Activated B cell treated with CpG ODN at 0.5 μM for 24 hours (primary cell): ENCODE measurements at places on chromosomes 12 and 14. TPM values are rescaled to one million over a fixed set of nuclear protein-coding genes. Genes with fewer than 3 reads are reported as not detected.

GRCh38 chr12:58655375-58655774, 264.9 kb downstream of the LRIG3 start:
- H3K4me3 ChIP-seq = no peak overlapping the region
- no peaks in the 10 kb centered on the region for H3K4me1 ChIP-seq
- no peak for DNase-seq
- H3K27ac ChIP-seq = no peak overlapping the region
- H3K36me3 ChIP-seq = no peaks in the 10 kb centered on the region

- H3K27me3 ChIP-seq = peaks cover 5% of the 10 kb centered on the region
- no peaks in the 10 kb centered on the region for H3K36me3 ChIP-seq
- no peaks in the 10 kb centered on the region for H3K4me1 ChIP-seq
- H3K4me3 ChIP-seq = no peak overlapping the region
Measured at GRCh38 chr12:98222135-98222534, 293.3 kb upstream of the TMPO start.

DNA sequence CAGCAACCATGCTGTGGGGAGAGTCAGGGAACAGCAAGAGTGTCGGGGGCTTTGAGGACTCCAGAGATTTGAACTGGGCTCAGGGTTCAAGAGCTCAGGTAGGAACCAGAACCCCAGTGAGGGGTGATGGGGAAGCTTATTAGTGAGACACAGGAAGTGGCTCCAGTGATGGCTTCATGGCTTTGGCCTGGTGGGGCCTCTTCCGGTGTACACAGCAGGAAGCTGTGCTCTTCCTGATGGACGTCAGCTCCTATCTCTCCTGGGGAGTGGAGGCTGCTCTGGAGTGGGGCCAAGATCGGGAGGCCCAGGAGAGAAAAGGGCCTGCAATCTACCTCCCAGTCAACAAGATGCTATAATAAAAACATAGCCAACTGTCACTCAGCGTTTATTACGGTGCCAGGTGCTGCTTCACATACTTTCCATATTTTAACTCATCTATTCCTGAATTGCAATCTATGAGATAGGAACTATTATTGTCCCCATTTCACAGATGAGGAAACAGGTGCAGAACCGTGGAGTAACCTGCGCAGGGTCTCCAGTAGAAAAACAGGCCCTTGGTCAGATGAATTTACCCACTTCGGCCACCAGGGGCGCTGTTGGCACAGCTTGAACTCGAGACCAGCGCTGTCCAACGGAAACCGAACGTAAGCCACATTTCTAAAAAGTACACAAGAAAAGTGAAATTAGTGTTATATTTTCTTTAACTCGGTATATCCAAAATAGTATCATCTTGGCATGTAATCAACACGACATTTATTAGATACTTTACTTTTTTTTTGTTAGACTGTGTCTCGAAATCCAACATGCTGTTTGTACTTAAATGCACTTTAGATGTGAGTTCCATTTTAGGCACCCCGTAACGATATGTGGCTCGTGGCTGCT, 63.6 kb upstream of the DLK1 start:
- H3K27me3 ChIP-seq = peaks cover 3% of the 10 kb centered on the region
- DNase-seq = peak; percentile 22
- H3K4me1 ChIP-seq = no peaks in the 10 kb centered on the region
- no peak overlapping the region for H3K27ac ChIP-seq

GRCh38 chr14:75566321-75566720, 12.1 kb upstream of the FLVCR2 start:
- H3K27ac ChIP-seq = no peak overlapping the region
- no peak overlapping the region for H3K4me3 ChIP-seq
- H3K4me1 ChIP-seq = peaks cover 17% of the 10 kb centered on the region
- no peaks in the 10 kb centered on the region for H3K36me3 ChIP-seq
- DNase-seq = no peak

DNA sequence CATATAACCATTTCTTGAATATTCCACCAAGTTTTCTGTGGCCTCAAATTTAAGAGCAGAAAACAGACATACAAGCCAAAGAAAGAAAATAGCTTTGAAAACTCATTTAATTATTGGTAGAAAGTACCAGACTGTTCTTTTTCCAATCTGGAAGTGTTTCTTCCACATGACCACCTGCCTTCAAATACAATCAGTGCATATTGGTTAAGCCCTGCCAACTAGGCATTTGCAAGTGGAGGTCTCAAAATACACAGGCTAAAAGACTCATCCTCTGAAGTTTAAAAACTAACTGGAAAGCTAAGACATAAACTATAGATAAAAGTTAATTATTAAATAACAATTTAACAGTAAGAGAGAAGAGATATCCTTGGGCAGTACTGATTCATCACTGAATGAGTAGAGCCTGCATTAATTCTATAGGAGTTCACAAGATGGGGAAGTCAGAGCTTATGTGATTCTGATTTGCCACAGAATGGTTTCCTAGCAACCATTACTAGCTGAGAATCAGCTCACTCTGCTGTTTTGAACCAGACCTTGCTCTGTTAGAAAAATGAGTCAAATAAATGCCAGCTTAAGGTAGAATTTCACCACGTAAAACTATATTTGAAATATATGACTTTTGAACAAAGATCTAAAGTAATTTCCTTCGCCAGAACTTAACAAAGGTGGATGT, 433.8 kb downstream of the FUT8 start:
- no peak for DNase-seq
- no peak overlapping the region for H3K4me3 ChIP-seq
- H3K36me3 ChIP-seq = no peaks in the 10 kb centered on the region
- peaks cover 2% of the 10 kb centered on the region for H3K27me3 ChIP-seq

DNA sequence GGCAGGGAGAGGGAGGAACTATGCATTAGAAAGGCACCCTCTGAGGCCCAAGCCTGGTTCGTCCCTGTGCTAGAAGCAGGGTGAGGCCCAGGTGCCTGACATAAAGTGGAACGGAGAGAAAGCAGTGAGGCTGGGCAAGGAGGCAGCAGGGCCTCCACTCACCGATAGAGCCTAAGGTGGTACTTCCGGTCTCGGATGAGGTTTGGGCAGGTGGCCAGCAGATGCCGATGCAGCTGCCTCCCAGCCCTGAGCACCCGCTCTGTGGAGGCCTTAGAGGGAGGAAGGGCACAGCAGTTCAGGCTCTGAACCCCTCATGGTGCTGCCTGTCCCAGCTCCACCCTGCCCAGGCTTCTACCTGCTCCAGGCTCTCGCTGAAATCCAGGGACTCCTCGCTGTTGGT, 7.1 kb downstream of the RAPGEF3 start:
- no peak for DNase-seq
- H3K4me1 ChIP-seq = peaks cover 62% of the 10 kb centered on the region
- no peak overlapping the region for H3K4me3 ChIP-seq
- H3K36me3 ChIP-seq = no peaks in the 10 kb centered on the region
- H3K27me3 ChIP-seq = no peaks in the 10 kb centered on the region
- no peak overlapping the region for H3K27ac ChIP-seq

- no peaks in the 10 kb centered on the region for H3K27me3 ChIP-seq
- H3K36me3 ChIP-seq = peaks cover 32% of the 10 kb centered on the region
- no peak for DNase-seq
- peak overlapping the region; percentile 56 for H3K27ac ChIP-seq
Measured at GRCh38 chr14:100332797-100333196, 9.7 kb downstream of the SLC25A47 start.

GRCh38 chr12:77553976-77554619, 276.6 kb upstream of the NAV3 start:
- no peak overlapping the region for H3K4me3 ChIP-seq
- H3K27me3 ChIP-seq = no peaks in the 10 kb centered on the region
- no peaks in the 10 kb centered on the region for H3K36me3 ChIP-seq
- H3K27ac ChIP-seq = no peak overlapping the region

DNA sequence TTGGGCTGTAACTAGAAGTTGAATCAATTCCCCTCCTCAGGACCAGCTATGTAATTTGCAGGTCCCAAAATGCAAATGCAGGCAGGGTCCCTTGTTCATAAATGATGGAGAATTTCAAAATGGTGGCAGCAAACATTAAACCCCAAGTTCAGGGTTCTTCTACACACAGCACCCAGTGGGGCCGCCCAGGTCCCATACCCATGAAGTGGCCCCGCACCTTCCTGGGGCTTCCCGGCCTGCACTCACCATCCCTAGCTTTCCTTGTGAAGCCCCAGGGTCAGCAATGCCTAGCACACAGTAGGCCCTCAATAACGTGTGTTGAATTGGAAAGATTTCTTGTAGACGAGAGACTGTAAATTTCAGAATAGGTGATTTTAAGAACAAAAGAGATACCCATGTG, 76.0 kb downstream of the NTF3 start:
- no peak overlapping the region for H3K27ac ChIP-seq
- peaks cover 11% of the 10 kb centered on the region for H3K27me3 ChIP-seq
- no peak overlapping the region for H3K4me3 ChIP-seq
- DNase-seq = no peak
- H3K36me3 ChIP-seq = no peaks in the 10 kb centered on the region

- no peak overlapping the region for H3K27ac ChIP-seq
- no peaks in the 10 kb centered on the region for H3K36me3 ChIP-seq
- H3K4me1 ChIP-seq = no peaks in the 10 kb centered on the region
- no peak for DNase-seq
Measured at GRCh38 chr14:94922595-94923239, 152.8 kb upstream of the GSC start.

- H3K4me1 ChIP-seq = peaks cover 63% of the 10 kb centered on the region
- peak overlapping the region; percentile 66 for H3K4me3 ChIP-seq
- H3K27ac ChIP-seq = peak overlapping the region; percentile 59
- DNase-seq = no peak
- H3K36me3 ChIP-seq = no peaks in the 10 kb centered on the region
- no peaks in the 10 kb centered on the region for H3K27me3 ChIP-seq
Measured at GRCh38 chr12:54412786-54413185, 6.3 kb downstream of the ITGA5 start.

DNA sequence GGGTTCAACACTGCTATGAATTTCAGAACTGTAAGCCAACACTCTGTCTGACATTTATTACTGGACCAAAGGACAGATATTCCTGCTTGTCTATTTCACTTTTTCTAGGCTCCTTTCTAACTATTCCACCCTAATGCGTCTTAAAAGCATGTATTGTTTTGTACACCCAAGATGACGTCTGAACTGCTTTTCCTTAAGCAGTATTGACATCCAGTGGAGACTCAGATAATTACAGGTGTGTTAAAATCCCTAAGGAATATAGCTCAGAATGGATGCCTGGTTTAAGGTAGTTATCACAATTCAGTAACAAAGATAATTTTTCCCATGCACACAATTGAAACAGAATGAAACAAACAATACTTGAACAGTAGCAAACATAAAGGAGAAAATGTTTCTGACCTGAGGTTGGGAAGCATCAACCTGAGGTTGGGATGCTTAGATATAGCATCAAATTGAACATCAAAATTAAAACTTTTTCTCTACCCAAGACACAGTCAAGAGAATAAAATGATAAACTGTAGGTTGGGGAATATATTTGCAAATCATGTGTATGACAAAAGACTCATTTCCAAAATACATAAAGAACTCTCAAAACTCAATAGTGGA, 93.7 kb upstream of the PTPRR start:
- H3K36me3 ChIP-seq = no peaks in the 10 kb centered on the region
- no peak for DNase-seq
- no peaks in the 10 kb centered on the region for H3K27me3 ChIP-seq
- H3K27ac ChIP-seq = no peak overlapping the region
- H3K4me3 ChIP-seq = no peak overlapping the region
- H3K4me1 ChIP-seq = no peaks in the 10 kb centered on the region

- no peak overlapping the region for H3K27ac ChIP-seq
- DNase-seq = no peak
- H3K36me3 ChIP-seq = no peaks in the 10 kb centered on the region
- H3K4me3 ChIP-seq = no peak overlapping the region
Measured at GRCh38 chr14:44029933-44030332, 477.1 kb downstream of the FSCB start.

DNA sequence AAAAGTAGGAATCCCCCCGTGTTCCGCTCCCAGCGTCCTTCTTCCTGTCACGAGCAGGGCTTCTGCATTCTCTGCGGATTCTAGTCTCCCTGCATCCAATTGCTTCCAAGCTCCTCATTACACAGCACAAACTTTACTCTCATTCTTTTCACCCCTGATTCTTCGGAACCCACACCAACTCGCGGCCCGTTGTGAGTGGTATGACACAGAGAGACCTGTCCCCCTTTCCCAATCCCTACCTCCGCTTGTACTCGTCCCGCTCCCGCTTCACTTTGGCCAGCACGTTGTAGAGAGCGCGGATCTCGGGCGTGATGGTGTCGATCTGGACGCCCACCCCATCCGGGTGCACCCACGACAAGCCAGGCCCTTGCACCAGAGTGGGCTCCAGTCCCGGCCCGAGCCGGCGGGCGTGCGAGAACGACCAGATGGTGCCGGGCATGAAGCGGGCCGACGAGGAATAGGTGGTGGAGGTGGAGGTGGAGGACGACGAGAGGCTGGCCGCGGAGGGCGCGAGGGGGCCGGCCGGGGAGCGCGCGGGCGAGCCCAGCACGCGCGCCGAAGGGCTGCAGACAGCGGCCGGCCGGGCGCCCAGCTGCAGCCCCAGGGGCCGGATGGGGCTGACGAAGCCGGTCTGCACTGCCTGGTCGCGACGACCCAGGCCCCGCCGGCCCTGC, 687 bp downstream of the IFFO1 start:
- peak overlapping the region; percentile 93 for H3K4me3 ChIP-seq
- H3K27ac ChIP-seq = peak overlapping the region; percentile 70
- no peaks in the 10 kb centered on the region for H3K27me3 ChIP-seq

- H3K36me3 ChIP-seq = no peaks in the 10 kb centered on the region
- H3K4me1 ChIP-seq = peaks cover 4% of the 10 kb centered on the region
- no peak overlapping the region for H3K27ac ChIP-seq
- H3K4me3 ChIP-seq = no peak overlapping the region
Measured at GRCh38 chr12:2338991-2339431, 286.2 kb downstream of the CACNA1C start.

- H3K36me3 ChIP-seq = no peaks in the 10 kb centered on the region
- H3K27ac ChIP-seq = no peak overlapping the region
- no peaks in the 10 kb centered on the region for H3K4me1 ChIP-seq
- H3K27me3 ChIP-seq = no peaks in the 10 kb centered on the region
- no peak overlapping the region for H3K4me3 ChIP-seq
Measured at GRCh38 chr12:87290505-87290904, 738.7 kb downstream of the C12orf50 start.

DNA sequence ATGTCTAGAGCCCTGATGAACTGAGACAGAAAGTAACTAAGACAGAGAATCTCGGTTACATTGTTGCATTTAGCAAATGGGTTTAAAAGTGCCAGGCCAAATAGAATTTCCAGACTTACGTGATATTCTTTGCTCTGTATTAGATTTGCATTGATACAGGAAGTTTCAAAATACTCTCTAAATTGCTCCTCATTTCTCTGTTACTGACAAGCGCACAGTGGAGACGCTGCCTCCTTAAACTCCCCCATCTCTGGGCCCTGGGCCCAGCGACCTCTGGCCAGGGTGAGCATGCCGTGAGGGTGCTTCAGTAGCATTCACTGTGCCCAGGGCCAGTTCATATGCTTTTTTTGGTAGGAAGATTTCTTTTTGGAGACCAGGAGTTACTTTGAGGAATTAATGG, 22.9 kb upstream of the EVL start:
- DNase-seq = no peak
- no peaks in the 10 kb centered on the region for H3K27me3 ChIP-seq
- H3K4me3 ChIP-seq = no peak overlapping the region
- H3K27ac ChIP-seq = no peak overlapping the region

GRCh38 chr12:13173012-13173932, 23.3 kb upstream of the EMP1 start:
- no peaks in the 10 kb centered on the region for H3K36me3 ChIP-seq

Gene KHNYN
- 121 and 130 TPM in 2 replicates for total RNA-seq

Gene FAM186B
- 0.93 and 1.5 TPM in 2 replicates for total RNA-seq

Gene SLC24A4
- total RNA-seq = 0.05 and 0.09 TPM in 2 replicates

Gene YBX3
- total RNA-seq = 50.3 and 58.8 TPM in 2 replicates

Gene HOXC12
- not detected in 2 replicates for total RNA-seq

Gene AEBP2
- 44.8 and 51.0 TPM in 2 replicates for total RNA-seq

Gene SERPINA9
- 0.24 and 0.40 TPM in 2 replicates for total RNA-seq

Gene C12orf50
- 0.07 and 0.12 TPM in 2 replicates for total RNA-seq

Gene KCNJ8
- not detected in 2 replicates for total RNA-seq

Gene AKT1
- 72.8 and 80.8 TPM in 2 replicates for total RNA-seq

Gene NRXN3
- not detected in 2 replicates for total RNA-seq

Gene YAF2
- total RNA-seq = 36.5 and 38.5 TPM in 2 replicates
